ENCODE measurements at places on chromosomes 1 and 21.

DNA sequence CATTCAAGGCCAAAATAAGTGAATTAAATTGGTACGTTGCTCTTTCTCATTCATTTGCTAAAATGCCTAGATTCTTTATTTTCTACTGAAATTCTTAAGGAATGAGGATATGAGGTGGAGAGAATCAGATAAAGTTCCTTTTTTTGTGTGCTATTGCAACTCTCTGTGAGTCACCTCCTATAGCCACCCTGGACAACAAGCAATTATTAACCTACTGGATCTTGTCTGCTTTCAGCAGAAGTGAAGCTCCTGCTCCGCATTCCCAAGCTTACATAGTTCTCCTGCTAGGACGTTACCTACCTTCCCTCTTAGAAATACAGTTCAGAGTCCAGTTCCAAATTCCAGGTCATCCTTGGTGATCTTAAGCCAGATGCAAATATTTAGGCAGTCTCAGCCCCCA is 4.8 kb upstream of the KCNJ6 start:
- no peak for DNase-seq

GRCh38 chr1:9213956-9214355 is 20.6 kb upstream of the H6PD start:
- no peak for DNase-seq

GRCh38 chr1:240441669-240442068 is 170.3 kb downstream of the GREM2 start:
- DNase-seq = no peak

- no peak for DNase-seq
Measured at GRCh38 chr1:20479840-20480239, 6.2 kb downstream of the CAMK2N1 start.

- no peak for DNase-seq
Measured at GRCh38 chr21:15333951-15334350, 269.2 kb upstream of the NRIP1 start.

DNA sequence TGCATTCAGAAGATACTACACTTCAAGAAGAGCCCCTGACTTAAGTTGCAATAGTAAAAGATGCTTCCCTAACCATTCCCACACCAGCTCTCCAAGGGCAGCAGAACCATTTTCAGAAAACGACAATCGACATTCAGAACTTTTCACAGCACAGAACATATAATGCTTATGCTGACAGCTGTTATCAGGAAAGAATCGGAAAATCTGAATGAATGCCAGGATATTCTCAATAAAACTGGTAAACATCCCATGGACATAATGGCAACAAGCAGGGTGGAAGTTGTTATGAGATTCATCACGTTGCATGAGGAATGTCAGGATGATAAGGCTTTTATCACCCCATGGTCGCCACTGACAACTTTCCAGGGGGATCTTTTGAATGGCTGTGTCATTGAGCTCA is 246.6 kb upstream of the CHRM3 start:
- no peak for DNase-seq

- no peak for DNase-seq
Measured at GRCh38 chr21:42423685-42424084, 20.0 kb downstream of the UBASH3A start.

DNA sequence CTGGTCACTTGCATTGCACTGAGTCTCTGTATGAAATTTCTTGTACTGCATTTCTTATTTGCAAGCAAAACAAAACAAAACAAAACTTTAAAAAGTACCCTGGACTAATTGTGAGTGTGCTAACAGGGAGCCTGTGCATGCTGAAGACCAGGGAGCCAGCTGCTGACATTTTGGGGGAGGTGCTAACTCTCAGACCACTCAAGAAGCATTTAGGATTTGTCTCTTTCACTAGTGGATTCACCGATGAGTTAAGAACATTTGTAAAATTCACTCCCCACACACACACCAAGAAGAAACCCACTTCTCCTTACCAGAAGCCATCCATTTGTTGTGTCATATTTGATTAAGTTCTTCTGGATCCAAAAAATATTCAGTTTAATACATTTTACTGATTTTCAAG is 95.7 kb upstream of the C1orf105 start:
- no peak for DNase-seq

DNA sequence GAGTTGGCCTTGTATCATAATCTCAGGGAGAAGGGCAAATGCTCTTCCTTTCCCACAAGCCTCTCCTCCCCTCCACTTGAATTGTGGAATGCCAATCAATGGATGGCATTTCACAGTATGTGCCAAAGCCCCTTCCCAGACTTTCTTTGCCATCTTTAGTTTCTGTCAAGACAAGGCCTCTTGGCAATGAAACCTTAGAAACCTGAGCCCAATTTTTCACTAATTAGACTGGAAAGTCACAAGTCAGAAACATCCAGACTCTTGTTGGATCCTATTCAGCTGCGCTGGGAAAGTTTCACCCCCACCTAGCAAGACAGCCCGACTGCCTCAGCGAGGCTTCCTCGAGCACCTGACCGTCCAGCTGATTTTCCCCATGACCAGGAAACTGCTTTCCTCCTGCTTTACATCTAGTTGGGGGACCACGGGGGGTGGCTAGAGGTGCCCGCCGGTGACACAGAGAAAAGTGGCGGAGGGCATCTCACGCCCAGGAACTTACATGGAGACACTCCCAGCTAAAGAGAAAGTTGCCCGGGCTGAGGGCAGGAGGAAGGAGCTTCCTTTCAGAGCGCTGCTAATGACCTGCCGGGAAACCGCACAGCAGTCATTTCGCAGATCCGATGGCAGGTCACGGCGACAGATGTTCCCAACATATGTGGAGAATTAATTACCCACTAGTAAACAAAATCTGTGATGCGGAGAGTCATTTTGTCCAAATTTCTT is 302.6 kb upstream of the RRP15 start:
- no peak for DNase-seq

- DNase-seq = no peak
Measured at GRCh38 chr1:74703386-74704182, 29.3 kb downstream of the CRYZ start.

DNA sequence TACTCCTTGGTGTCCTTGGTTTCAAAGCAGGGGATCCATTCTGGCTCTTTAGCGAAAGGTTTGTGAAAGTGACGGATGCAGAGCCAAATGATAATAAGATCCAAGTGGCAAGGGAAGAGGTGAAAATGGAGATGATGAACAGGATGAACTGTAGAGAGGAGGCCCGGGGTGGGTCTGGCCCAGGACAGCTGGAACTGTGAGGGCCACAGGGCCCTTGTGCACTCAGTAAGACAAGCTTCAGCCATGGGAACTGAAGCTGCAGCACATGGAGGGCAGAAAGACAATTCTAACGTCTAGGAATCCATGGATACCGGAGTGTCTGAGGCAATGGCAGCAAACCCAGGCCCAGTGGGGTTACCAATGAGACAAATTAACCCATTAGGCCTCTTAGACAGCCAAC is 4.8 kb downstream of the KCNA2 start:
- no peak for DNase-seq

- DNase-seq = peak; percentile 82
Measured at GRCh38 chr21:31509194-31510017, 150.1 kb upstream of the SOD1 start.

GRCh38 chr1:155977690-155978324 is 540 bp downstream of the ARHGEF2 start:
- DNase-seq = peak; percentile 47

DNA sequence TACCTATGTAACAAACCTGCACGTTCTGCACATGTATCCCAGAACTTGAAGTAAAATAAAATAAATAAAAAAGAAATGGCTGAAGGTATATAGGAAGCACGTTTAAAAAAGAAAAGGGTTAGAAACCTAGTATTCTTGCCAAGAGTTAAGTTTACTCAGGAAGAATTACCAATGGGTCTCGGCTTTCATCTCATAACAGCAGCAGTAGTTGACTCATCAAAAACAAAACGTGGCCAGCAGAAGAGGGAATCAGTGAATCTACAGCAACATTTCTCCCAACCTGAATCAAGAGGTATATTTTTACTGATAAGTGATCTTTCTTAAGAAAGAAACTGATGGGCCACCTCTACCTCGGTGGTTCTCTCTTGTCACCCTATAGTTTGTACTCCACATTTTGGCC is 340.3 kb downstream of the BRINP2 start:
- DNase-seq = no peak

DNA sequence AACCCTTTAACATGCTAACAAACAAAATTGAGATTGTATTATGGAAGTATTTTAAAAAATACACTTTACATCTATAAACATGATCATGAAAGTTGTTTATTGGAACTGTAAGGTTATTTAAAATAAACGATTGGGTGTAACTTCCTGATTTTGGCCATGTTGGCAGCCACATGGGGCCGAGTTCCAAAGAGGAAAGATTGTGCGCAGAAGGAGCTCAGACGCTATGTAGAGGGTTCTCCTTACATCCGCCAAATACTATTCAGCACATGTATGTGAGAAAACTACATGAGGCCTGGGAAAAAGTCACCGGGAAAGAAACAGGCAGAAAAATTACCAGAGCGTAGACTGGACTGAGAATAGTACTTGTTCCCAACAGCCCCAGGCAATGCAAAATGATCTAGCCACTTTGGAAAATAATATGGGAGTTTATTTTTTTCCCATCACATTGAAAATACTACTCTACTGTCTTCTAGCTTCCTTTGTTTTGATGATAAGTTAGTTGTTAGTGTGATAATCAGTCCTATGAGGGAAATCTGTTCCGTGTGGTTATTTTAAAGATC is 35.7 kb upstream of the B3GALT2 start:
- no peak for DNase-seq

GRCh38 chr1:26521669-26522030 is 7.9 kb upstream of the RPS6KA1 start:
- no peak for DNase-seq

- DNase-seq = no peak
Measured at GRCh38 chr1:41461790-41462679, 22.4 kb downstream of the EDN2 start.
